ENCODE measurements at places on chromosomes 7 and 10.
A peak's percentile ranks its signal among the peaks of the same experiment; 100 is the strongest.

- no peak for DNase-seq
Measured at GRCh38 chr10:133059093-133059470, 28.6 kb upstream of the ADGRA1 start.

- no peak for DNase-seq
Measured at GRCh38 chr7:50262446-50262845, 42.1 kb upstream of the IKZF1 start.

GRCh38 chr10:121007264-121007663 is 156.1 kb downstream of the WDR11 start:
- DNase-seq: no peak

DNA sequence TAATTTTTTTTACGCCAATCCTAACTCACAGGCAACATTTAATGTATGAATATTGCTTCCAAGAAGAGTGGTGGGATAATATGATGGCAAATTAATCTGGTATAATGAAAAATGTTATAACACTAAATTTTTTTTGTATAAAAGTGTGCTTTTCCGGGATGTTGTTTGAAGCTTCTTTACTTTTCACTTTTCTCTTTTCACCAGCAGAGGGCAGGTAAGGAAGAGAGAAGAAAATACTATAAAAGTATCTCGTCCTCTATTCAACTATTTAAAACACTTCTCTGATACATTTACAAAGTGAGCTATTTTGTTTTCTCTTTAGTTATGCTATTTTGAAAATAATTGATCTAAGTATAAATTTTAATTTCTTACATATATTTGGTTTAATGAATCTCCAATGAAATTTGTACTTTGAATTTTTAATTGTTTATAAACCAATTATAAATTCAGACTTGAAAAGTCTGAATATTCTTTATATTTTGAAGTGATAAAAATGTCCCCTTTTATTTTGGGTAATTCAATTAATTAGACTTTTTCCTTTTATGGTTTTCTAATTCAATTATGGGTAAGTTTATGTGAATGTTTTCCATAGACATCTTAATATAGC is 20.7 kb upstream of the CFTR start:
- peak; percentile 30 for DNase-seq

- peak; percentile 67 for DNase-seq
Measured at GRCh38 chr7:45089341-45089891, 647 bp upstream of the NACAD start.

GRCh38 chr7:42575171-42575570 is 336.7 kb downstream of the C7orf25 start:
- no peak for DNase-seq

GRCh38 chr7:94251-94801 is 98.0 kb upstream of the FAM20C start:
- no peak for DNase-seq

DNA sequence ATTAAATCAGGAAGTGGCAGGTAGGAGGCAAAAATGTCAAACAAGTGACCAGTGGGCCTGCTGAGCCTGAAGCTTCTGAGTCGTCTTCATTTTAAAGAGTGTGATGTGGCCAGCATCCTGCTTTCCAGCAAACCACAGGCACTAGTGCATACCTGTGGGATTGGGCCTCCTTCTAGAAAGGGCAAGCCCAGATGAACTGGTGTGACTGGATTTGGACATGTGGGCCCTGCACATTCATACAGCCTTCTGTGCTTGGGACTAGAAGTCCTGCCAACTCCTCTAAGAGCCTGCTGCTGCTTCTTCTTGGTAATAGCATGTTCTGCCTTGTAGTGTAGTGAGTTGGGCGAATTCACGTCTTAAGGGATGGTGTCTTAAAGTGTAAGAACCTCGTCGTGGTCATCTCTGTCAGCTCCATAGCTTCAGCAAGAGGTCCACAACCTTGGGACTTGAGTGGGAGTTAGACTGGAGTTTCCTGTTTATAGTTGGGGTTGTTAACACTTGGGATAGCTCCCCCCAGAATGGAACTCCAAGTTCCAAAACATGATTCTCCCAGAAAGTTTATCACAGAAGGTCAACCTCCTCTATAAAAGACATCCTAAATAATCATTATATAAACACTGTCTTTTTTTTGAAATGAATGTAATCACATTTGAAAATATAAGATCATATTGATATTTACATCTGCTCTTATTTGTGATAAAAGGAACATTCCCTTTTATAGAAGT is 11.2 kb downstream of the BMPER start:
- peak; percentile 43 for DNase-seq

DNA sequence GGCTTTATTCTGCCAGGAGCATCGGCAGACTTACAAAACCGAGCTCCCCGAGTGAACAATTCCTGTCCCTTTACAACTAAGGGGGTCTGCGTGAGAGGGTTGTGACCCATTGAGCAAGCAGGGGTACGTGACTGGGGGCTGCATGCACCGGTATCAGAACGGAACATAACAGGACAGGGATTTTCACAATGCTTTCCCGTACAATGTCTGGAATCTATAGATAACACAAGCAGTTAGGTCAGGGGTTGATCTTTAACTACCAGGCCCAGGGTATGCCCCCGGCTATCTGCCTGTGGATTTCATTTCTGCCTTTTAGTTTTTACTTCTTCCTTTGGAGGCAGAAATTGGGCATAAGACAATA is 38.1 kb upstream of the GSDME start:
- no peak for DNase-seq

GRCh38 chr10:105585753-105586152 is 944.7 kb downstream of the SORCS3 start:
- DNase-seq: peak; percentile 76

DNA sequence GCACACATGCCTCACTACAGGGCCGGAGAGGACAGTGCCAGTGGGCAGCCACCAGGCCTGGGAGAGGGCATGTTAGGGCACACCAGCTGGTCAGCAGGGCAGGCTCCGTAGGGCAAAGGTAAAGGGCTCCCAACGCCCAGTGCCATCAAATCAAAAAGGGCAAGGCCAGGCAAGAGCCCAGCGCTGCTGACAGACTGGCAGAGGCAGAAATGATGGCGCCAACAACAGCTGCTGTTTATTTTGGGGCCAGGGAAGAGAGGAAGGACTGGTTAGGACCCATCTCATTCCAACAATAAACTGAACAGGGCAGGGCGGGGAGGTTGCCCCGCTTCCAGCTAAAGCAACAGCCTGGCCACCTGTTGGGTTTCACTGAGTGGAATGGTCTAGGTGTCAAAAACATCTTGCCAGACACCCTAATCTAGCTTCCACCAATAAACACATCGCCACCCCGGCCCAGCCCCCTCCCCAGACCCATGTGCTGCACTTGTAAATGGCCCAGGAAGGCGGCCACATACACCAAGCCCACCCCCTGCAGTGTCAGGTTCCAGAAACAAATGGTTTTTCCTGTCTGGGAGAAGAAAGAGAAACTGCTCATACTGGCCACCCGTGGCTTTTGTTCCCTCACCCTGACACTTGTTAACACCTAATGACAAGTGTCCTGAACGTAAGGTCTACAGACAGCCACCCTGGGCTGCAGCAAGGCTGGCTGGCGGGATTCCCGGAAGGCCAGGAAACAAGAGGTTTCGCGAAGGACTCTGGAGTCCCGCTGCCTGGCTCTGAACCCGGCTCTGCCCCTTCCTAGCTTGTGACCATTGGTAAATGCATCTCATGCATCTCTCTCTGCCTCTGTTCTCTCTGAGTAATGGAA is 15.3 kb downstream of the SH3PXD2A start:
- no peak for DNase-seq

DNA sequence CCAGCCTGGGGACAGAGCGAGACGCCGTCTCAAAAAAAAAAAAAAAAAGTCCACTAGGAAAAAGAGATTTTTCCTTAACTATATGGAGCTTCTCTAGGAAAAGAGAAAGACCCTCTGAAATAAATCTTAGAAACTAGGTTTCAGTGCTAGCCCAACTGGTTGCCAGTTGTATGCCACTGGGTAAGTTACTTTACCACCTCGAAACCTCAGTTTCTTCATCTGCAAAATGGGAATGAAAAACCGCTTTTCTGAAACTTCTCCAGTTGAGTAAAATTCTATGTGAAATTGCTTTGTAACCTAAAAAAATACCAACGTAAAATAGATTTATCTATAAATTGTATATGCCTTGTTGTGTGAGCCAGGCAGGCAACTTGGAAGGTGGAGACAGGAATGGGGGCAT is 16.5 kb upstream of the EIF5AL1 start:
- no peak for DNase-seq

DNA sequence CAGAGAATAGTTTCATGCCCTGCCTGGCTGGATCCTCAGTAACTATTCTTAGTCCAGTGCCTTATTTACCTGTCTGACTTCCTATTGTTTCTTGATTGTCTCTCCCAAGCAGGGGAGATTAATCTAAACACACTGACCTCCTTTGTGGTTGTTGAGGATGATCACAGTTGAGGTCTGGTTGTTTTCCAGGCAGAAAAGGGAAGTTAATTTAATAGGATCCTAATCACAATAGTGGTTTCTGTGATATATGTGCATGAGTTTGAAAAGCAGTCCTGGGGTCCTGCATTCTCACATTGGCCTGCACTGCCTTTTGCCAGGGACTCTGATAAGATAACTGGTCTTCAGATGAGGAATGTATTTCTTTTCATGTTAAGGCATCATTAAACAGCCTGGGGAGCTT is 130.1 kb downstream of the SND1 start:
- no peak for DNase-seq

GRCh38 chr7:36138209-36138608 is 14.8 kb upstream of the EEPD1 start:
- no peak for DNase-seq

GRCh38 chr10:17528306-17528862 is 74.0 kb upstream of the ST8SIA6 start:
- DNase-seq: peak; percentile 18

GRCh38 chr10:93435621-93436397 is 46.3 kb downstream of the MYOF start:
- peak; percentile 75 for DNase-seq

- DNase-seq: no peak
Measured at GRCh38 chr10:80412486-80412885, 4.1 kb downstream of the PRXL2A start.

GRCh38 chr7:137694405-137694804 is 152.4 kb downstream of the DGKI start:
- peak; percentile 22 for DNase-seq

DNA sequence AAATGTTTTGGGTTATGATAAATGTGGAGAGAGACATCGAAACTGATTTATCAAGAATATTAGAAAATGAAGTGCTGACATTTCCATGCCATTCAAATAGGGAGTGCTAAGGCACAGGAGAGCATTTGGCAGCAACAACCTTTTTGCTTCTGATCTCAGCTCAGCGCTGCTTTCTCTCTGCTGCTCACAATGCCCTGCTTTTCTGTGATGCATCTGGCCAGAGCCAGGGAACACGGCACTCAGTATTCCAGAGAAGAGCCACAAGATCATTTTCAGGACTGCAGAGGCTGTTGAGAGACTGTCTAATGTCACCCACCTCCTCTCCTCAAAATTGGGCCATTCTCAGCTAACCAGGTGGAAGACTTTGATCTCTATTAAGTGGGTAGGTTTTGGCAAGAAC is 28.1 kb downstream of the INSYN2A start:
- DNase-seq: no peak

- peak; percentile 12 for DNase-seq
Measured at GRCh38 chr10:110505130-110505770, 7.5 kb downstream of the DUSP5 start.

DNA sequence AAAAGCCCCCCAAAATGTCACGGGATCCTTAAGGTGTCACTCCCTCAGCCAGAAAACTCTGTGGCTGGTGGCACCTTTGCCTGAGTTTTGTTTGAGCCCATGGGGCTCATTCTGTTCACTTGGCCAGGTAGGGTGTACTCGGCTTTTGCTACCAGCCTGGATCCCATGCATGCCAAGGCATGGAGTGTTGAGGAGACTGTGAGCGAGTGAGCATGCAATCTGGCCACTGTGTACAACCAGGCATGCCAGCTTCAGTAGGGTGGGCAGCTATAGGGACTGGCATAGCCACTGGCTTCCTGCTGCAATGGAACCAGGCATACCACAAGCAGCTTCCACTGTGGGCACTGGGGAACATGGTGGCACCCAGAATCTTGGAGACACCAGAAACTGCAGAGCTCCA is 436.0 kb upstream of the GRM3 start:
- DNase-seq: no peak

GRCh38 chr7:128242661-128243060 is 1.6 kb downstream of the LEP start:
- no peak for DNase-seq

- DNase-seq: no peak
Measured at GRCh38 chr7:153943861-153944260, 108.3 kb upstream of the DPP6 start.

GRCh38 chr10:32149252-32149955 is 93.2 kb upstream of the KIF5B start:
- DNase-seq: peak; percentile 93

DNA sequence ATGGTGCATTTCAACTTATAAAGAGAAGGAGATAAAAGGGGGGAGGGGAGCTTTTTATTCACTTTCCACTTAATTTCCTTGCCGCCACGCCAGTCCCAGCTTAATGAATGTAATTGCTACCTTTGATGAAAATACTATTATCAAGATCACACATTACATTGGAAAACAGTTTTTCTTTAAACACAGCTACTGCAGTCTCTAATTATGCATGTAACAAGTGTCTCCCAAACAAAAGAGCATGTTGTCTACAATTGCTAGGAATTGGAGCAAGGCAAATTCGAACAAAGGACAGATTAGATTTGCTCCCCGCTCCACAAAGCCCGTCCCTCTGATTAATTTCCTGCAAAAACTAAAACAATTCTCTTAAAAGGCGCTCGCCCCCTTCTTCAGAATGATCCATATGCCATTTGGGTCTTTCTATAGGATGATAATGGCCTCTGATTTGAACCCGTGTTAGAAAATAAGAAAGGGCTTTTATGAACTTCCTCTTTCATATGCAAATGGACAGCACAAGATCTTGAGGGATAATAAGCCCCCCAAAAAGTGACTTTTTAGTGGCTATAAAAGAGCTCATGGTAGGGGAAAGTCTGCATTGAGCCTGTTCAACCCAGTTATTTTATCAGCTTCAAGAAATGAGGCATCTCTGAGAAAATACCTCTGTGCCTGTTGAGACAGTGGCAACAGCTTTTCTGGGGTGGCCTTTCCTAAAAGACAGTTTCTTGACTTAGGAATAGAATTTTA is 60.6 kb downstream of the ACADSB start:
- DNase-seq: no peak

DNA sequence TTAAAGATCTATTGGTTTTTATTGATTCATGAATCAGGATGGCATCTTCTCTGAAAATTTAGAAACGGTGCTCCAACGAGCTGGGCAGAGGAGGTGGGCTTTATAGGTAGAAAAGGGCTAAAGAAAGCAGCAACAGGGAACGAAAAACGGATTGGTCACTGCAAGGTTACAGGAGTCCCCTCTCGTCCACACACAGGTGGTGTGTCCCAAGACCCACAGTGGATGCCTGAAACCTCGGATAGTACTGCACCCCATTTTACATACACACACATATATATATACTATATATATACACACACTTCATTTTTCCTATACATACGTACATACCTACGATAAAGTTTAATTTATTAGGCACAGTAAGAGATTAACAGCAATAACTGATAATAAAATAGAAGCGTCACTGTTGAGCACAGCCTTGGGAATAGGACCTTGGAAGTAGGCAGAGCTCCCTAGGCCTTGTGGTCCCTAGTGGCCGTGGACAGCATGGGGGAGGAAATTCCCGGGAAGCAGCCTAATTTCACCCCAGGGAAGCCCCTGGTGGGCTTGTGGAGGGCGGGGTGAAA is 737 bp upstream of the NUB1 start:
- DNase-seq: no peak

- DNase-seq: peak; percentile 65
Measured at GRCh38 chr7:84085147-84085546, 109.4 kb downstream of the SEMA3A start.

Data from EH (cell line).